Fibroblast of lung (primary cell): ENCODE measurements at places on chromosomes 3 and 15.

DNA sequence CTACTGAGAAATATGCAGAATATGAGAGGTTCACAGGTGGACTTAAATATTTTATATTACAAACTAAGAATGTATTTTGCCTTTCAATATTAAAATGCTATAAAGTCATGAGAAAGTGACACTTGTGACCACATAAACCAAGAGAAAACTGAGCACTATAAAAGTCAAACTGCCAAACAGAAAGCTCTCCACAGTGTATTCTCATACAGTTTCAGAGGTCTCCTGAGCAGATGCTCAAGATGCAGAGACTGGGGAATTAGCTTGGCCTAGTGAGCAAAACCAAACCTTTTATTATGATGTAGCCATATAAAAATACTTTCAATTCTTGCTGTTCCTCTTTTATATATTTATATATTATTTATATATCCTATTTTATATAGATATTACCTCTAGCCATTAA is 227.8 kb downstream of the TBC1D5 start:
- no peak for DNase-seq

DNA sequence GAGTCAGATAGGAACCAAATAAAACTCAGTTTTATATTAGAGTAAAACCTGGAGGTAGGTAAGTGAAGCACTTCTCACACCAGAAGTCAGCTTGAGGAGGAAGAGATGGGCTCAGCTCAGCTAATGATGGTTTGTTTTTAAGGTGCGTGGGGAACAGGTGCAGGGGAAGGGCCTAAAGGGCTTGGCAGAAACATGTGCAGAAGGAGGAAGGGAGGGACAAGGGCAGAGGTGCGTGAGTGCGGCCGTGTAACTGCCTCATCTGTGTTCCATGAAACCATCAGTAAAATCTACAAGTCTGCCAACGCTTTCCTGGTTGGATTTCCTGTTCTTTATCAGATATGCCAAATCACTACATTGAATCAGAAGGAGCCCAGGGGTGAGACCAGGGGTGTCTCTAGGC is 19.9 kb downstream of the FYCO1 start:
- no peak for DNase-seq

DNA sequence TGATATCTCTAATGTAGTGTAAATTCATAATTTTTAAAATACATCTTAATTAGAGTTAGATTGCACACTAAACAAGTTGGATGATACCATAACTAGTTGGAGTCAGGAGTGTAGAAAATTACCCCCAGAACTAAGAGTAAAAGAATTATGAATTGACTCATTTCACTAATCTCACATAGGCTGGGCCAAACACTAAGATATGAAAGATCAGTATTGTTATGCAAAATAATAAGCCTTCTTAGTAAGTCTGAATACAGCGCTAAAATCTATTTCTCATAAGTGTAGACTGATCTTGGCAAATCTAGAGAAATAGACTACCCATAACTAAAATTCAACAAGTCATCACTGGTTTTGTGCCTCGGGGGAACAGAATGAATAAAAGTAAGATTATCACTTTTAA is 979.0 kb downstream of the ROBO1 start:
- DNase-seq = no peak

- no peak for DNase-seq
Observed at GRCh38 chr3:33768578-33769330, 29.7 kb upstream of the PDCD6IP start.

DNA sequence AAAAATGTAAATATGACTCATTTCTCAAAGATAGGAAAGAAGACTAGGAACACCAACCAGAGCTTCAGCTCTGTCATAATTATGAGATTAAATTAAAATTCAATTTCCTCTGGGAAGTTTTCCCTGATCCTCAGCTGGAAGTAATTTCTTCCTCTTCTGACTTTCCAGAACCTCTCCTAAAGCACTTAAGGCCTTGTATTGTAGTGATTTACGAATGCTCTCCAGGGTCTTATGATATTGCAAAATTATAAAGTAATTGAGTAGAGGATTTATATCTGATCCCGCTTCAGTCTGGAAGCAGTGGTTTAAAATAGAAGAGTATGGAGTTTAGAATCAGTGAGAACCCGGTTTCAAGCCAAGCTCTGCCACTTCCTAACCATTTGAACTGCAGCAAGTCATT is 279.8 kb downstream of the ZPLD1 start:
- no peak for DNase-seq

DNA sequence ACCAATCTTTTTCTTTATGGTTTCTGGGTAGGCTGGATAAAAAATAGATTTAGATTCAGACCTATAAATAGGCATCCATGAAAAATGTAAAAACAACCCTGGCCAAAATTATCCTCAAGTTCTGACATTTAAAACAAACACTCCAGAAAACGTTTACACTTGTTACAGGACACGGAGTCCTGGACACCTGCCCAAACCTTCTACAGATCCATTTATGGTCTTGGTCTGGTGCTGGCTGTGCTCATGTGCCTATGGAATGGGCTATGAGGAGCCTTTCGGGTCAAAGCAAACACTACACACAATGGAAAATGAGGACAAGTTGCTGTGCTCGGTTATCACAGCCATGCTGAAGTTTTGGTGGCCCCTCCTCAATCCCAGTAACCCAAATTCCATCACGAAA is 108.1 kb downstream of the PDZRN3 start:
- DNase-seq = peak; percentile 95

DNA sequence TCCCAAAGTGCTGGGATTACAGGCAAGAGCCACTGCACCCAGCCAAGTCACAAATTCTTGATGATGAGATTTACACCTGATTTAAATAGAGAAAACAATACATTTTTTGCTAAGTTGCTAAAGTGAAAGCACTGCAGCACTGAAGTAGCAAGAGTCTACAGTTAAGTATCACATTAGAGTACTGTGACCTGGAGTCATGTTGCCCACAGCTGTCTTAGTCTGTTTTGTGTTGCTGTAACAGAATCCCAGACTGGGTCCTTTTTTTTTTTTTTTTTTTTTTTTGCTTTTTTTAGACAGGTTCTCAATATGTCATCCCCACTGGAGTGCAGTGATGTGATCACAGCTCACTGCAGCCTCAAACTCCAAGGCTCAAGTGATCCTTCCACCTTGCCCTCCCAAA is 23.2 kb upstream of the GNB4 start:
- DNase-seq = no peak

- no peak for DNase-seq
Observed at GRCh38 chr3:192795021-192795420, 67.7 kb upstream of the FGF12 start.

GRCh38 chr3:104614564-104614963 is 752.1 kb upstream of the ALCAM start:
- no peak for DNase-seq

- peak; percentile 61 for DNase-seq
Observed at GRCh38 chr3:20043396-20043795, 3.1 kb downstream of the KAT2B start.

DNA sequence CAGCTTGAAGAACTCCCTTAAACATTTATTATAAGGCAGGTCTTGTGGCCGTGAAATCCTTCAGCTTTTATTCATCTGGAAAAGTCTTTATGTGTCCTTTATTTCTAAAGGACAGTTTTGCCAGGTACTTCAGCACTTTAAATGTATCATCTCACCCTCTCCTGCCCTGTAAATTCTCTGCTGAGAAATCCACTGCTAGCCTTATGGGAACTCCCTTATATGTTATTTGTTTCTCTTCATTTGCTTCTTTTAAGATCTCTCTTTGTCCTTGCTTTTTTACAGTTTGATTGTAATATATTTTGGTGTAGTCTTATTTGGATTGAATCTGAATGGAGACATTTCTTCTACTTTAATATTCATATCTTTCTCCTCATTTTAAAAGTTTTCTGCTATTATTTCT is 86.7 kb upstream of the RBMS3 start:
- DNase-seq = no peak

DNA sequence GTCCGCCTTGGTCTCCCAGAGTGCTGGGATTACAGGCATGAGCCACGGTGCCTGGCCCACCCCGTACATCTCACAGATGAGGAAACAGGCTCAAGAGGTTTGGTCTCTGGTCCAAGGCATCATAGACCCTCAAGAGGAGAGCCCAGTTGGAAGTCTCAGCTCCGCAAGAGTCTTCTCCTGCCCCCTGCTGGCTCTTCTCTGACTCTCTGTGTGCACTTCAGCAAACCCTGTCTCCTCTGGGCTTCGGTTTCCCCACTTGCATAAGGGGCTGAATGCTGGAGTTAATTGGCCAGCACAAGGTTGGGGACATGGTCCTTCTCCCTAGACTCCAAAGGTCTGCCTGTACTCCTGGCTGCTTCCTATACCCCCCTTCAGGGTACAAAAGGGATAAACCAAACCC is 3.9 kb downstream of the MST1R start:
- DNase-seq = peak; percentile 5

DNA sequence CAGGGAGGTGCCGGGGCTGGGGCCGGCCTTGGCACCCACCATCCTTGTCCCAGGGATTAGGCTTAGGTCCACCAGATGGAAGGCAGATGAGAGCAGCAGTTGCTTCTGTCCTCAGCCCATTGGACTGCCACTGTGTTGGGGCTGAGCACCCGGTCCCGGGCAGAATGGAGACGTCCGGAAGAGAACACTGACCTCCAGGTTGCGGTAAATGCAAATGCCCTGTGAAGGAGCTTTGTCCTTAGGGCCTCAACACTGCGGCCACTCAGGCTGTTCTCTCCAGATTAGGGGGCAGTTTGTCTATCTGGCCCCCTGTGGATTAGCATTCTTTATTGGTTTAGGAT is at the start of gene SERINC4:
SERINC4 (minus strand) TSS at position 276 of the 341 bp plus-strand sequence; CDS start at position 42, 234 bp downstream.
- DNase-seq = no peak

DNA sequence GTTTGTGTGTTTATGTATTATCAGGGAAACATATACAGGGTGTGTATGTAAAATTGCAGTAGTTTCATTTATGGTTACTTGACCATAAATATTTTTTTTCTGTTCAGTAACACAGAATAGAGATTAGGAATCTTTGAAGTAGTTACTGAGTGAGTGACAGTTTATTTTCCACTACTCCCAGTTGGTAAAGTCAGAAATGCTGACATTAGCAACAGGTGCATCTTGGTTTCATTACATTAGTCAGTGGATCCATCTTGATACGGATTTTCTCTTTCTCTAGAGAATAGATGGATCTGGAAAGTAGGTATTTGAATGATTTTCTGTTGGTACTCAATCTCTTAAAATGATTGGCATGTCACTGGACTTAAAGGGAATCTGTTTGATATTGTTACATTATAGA is 6.0 kb downstream of the UBE2E2 start:
- no peak for DNase-seq

GRCh38 chr15:39171944-39172368 is 408.9 kb upstream of the THBS1 start:
- DNase-seq = peak; percentile 98

- DNase-seq = no peak
Observed at GRCh38 chr3:129592381-129593131, 13.9 kb downstream of the PLXND1 start.

DNA sequence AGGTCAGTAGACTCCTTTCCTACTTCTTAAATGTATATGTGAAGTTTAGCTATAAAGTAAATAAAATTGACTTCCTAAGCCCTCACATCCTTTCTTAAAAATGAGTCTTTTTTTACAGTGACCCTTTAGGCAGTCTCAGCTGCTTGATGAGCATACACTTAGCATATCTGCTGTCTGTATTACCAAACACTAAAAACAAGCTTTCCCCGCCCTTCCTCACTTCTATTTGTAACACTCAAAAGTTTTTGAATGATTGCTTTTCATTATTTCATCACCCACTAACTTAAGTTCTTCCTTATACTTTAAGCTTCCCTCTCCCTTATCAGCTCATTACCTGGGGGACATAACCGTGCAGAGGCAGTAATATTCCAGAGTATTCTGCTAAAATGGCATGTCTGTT is 89.4 kb downstream of the PLOD2 start:
- no peak for DNase-seq

GRCh38 chr3:18111796-18112232 is 313.3 kb downstream of the SATB1 start:
- peak; percentile 58 for DNase-seq

DNA sequence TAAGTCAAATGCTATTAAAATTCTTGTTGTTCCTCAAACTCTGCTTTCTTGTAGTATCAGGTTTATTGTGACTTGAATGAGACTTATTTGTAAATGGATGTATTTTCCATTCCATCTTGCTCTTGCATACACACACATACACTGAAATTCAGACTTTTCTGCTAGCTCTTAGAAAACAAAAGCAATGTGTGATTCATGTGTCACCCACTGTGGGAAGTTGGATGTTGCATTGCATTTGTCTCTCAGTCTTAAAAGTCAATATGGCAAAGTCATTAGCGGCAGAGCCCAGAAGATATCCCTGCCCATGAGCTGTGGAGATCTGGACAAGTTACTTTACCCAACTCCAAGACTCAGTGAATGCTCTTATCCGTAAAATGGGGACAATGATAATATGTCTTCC is 357.2 kb upstream of the TPRG1 start:
- no peak for DNase-seq

GRCh38 chr3:134330883-134331810 is 43.1 kb downstream of the AMOTL2 start:
- peak; percentile 85 for DNase-seq

GRCh38 chr15:40828447-40829036 is at the start of gene PPP1R14D:
Gene PPP1R14D, minus strand, starts transcription at chr15:40828708. Its CDS starts 67 bp downstream, at chr15:40828641.
- DNase-seq = no peak

GRCh38 chr3:171013822-171014748 is 12.4 kb downstream of the SLC2A2 start:
- DNase-seq = no peak

GRCh38 chr3:160929595-160929994 is 173.6 kb downstream of the PPM1L start:
- no peak for DNase-seq

DNA sequence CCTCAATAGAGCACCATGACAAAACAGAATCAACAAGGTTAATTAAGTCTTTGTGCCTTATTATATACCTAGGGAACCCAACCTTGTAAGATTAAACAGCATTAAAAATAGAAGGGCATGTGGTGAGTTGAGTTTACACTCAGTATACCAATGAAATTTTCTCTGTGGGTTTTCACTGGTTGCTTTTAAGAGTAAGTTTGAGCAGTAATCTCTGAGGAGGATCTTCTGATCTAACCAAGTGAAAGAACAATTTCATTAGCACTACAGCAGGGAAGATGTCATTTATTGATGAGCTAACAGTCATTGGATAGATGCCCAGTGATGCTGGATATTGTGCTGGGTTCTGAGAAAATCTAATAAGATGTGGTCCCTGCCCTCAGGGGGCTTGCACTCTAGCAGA is 26.9 kb upstream of the AKAP13 start:
- no peak for DNase-seq

DNA sequence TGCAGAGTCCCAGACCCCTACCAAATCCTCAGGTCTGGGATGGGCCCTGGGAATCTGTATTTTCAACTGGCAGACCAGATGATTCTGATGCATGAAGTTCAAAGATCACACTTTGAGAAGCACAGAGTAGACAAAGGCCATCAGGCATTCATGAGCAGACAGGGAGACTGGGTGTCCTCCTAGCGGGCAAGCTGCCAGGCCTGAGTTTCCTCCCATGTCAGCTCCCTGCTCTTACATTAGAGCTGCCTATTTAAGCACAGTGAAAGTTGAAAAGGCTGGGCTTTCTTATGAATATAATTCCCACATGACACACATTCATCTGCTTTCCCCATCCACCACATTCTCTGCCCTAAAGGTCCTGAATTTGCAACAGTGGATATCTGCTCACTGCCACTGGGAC is 14.0 kb downstream of the CAPN3 start:
- no peak for DNase-seq

- DNase-seq = no peak
Observed at GRCh38 chr15:67784090-67784781, 41.1 kb upstream of the SKOR1 start.
